ENCODE measurements at places on chromosomes 5 and 9.

GRCh38 chr9:13758936-13759335 lies 479.4 kb upstream of the MPDZ start:
- DNase-seq = no peak

GRCh38 chr9:132507670-132508469 lies 74.5 kb upstream of the BARHL1 start:
- DNase-seq = peak; percentile 37

DNA sequence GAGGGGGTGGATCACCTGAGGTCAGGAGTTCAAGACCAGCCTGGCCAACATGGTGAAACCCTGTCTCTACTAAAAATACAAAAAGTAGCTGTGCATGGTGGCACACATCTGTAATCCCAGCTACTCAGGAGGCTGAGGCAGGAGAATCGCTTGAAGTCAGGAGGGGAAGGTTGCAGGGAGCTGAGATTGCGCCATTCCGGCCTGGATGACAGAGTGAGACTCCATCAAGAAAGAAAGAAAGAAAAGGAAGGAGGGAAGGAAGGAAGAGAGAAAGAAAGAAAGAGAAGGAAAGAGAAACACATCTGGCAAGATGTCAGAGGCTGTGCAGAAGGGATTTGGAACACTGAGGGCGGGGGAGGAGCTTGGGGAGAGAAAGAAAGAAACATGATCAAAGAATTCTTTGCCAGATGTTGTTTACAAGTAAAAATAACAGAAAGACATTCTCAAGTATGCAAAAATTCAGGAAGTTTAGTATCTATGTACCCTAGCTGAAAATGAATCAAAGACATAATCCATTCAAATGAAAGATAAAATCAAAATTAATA lies 93.7 kb downstream of the AK8 start:
- DNase-seq = no peak

- DNase-seq = no peak
Observed at GRCh38 chr9:130159057-130159456, 13.1 kb upstream of the NCS1 start.

GRCh38 chr5:1806974-1807373 lies 5.8 kb downstream of the NDUFS6 start:
- DNase-seq = no peak

- no peak for DNase-seq
Observed at GRCh38 chr9:87342743-87343142, 154.9 kb upstream of the DAPK1 start.

- DNase-seq = no peak
Observed at GRCh38 chr5:142743592-142744441, 26.4 kb upstream of the ARHGAP26 start.

DNA sequence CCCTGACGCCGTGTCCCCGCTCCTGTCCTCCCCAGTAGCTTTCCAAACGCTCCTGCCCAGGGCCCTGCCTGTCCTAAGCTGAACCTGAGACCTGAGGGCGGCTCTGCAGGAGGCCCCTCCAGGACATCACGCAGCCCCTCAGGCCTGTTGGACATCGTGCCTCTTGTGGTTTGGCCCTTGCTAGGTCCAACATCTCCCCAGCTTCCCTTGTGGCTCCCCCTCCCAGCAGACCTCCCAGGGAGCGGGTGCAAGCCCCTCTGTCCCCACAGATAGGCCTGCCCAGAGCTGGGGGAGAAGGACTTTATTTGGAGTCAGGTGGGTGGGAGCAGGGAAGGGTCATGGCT lies 4.1 kb downstream of the OBP2B start:
- no peak for DNase-seq

GRCh38 chr5:146238973-146239372 lies 35.6 kb downstream of the RBM27 start:
- DNase-seq = no peak

- DNase-seq = no peak
Observed at GRCh38 chr5:51397996-51398395, 14.7 kb downstream of the ISL1 start.

DNA sequence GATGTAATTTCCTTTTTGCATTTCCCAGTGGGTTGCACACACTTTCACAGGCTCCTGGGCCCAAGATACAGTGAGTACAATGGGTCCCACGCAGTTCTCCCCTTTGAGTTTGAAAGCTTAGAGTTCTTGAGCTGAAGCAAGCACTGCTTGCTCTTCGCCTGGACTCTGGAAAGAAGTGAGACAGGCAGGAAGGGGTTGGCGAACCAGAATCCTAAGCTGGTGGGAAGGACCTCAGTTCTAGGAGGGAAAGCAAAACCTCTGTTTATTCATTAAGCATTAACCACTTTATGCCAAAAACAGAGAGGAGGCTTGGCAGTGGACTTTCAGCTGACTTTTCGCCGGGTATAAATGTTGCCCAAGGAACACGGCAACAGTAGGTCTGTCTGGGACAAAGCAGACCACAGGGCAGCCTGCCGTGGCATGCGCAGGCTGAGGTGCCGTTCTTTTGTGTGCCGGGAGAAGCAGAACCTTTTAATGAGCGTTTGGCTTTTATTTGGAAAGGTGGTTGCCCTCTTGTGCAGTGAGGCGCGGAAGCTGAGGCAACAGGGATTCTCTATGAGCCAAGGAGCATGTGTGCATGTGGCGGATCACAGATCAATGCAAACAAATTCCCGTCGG lies 239.9 kb upstream of the PANK3 start:
- DNase-seq = no peak

GRCh38 chr5:143395638-143396352 lies 7.7 kb downstream of the NR3C1 start:
- no peak for DNase-seq

- no peak for DNase-seq
Observed at GRCh38 chr9:113299800-113300292, 3.3 kb downstream of the RNF183 start.

- DNase-seq = no peak
Observed at GRCh38 chr9:136623842-136624183, 38.9 kb upstream of the EGFL7 start.

GRCh38 chr9:93813221-93814076 lies 141.7 kb downstream of the BARX1 start:
- no peak for DNase-seq

DNA sequence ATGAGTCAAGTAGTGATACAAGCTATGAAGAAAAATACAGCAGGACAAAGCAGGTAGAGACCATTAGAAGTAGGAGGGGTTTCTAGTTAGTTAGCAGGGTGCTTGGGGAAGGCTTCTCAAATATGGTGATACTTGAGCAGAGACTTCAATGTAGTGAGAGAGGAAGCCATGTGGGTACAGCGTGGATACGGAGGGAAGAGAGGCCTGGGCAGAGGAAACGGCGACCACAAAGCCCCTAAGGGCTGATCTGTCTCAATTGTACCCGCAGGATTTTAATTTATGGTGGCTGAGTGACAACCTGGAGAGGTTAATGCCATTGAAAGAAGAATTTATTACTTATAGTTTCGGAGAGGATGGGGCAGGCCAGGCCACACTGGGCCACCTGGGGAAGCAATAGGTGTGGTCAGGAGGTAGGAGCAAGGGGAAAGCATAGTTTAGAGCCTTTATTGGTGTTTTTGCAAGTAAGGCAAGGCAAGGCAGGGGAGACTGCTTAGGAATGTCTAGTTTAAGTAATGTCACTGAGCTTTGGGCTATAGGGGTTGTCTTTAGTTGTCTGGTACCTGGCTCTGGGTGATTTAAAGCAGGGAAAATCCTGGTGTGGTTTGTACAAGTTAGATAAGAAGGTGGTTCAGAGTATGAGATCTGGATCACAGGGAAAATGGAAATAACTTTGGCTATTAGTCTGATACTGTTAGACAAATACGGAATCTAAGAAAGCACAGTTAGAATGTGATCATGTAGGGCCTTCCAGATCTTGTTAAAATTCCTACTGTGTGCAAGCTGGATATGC lies 42.6 kb downstream of the GCNT4 start:
- DNase-seq = no peak

DNA sequence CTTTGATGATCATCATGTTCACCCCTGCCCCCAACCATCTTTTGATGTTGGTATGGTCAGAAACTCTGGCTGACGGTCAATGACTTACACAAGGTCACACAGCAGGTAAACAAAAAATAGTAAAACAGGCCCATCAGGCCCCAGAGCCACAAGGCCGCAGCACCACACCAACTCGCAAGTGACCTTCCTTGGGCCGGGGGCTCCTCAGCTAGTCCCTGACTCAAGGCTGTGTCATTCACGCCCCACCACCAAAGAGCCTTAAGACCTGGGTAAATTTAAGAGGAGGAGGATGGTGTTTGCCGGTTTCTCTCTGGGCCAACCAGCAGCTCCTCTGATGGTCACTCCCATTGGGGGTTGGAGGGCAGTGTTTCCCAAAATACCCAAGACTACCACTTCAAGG lies 55.8 kb downstream of the PSMB7 start:
- no peak for DNase-seq

DNA sequence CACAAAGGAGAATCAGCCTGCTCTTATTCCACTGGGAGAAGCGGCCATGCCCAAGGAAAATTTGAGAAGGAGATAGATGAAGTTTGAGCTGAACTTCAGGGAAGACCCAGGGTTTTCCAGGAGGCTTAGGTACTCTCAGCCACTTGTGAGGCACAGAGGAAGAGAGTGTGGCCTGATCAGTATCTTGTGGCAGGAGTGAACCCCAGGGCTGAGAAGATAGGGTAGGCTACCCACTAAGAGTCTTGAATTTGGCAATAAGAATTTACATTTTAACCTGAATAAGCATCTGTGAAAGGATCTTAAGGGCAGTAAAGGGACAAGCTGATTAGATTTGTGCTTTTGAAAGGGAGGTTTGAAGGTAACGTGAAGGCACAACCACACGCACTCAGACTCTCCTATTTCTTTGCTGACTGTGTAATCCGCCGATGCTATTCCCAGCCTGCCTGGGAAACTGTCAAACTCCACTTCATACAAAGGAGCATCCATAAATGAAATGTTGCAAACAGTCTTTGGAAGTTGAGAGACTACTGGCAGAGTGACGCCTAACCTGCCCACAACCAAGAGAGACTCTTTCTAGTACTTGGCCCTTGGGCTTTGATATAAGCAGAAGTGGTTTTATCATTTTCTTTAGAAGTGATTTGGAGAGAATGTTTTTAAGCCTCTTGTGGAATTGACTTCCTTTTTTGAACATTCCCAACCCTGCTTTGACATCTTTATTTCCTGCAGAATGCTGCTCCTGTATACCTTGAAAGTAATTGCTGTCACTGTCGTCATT lies 108.2 kb upstream of the VCAN start:
- DNase-seq = no peak

GRCh38 chr9:14198047-14198840 lies 115.7 kb downstream of the NFIB start:
- DNase-seq = no peak

GRCh38 chr5:89105836-89106235 lies 222.9 kb upstream of the MEF2C start:
- no peak for DNase-seq

DNA sequence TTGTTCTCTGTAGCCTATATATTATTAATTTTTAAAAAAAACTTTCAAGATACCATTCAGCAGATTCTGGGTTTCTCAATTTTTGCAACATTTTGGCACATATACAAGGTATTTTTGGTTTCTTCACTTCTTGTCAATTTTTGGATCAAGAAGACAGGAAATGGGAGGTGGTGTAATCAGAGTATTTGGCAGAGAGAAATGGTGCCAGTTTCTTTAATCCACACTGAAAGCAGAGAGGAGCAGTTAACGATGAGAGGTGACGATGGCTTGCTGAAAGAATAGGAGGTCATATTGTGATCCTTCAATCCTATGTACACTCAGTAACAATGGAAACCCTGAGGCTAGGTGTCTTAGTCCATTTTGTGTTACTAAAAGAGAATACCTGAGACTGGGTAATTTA lies 16.4 kb downstream of the NNT start:
- no peak for DNase-seq

DNA sequence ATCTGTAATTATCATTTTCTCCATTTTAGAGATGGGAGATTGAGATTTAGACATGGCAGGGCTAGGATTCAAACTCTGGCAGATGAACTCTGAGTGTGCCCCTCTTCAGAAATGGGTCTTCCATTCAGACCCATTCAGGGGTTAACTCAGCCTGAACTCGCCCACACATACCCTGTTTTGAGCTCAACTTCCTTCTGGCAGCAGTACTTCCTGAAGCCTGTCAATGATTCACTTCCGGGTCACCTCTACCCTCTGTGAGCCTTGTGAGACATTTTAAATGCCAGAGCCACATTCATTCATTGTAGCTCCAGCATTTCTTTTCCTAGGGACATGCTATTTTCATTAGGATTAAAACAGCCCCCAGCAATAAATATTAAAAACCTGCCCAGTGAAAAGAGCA lies 209.3 kb upstream of the SLC24A2 start:
- DNase-seq = peak; percentile 12

DNA sequence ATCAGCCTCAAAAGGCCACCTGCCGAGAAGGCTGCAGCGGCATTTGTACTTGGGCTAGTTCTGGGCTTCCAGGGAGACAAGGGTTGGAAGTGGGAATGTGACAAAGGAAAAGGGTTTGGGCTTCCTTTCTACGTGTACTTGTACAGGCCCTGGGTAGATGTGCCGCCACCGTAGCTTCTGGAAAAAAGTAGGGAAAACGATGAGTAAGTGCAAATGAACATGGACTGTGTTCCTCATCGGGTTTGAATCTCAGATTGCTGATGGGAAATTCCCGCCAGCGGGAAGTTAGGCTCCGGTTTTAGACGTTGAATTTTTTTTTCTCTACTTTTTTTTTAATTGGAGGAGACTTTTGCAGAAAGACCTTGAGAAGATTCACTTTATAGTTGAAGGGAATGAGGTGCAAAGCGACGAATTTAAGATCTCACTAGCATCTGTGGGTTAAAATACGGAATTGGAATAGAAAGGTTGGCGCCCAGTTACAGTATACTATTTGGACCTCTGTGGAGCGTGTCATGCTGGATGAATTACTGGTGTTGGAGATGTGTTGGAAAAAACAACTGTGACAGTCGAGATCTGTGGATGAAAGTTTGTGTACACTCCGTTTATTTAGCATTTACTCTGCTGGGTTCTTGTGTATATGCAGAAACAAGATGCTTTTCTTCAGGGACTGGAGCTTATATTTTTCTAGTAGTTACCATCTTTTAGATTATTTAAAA lies 1.2 kb downstream of the G3BP1 start:
- no peak for DNase-seq

- no peak for DNase-seq
Observed at GRCh38 chr9:22363421-22363887, 83.2 kb upstream of the DMRTA1 start.

DNA sequence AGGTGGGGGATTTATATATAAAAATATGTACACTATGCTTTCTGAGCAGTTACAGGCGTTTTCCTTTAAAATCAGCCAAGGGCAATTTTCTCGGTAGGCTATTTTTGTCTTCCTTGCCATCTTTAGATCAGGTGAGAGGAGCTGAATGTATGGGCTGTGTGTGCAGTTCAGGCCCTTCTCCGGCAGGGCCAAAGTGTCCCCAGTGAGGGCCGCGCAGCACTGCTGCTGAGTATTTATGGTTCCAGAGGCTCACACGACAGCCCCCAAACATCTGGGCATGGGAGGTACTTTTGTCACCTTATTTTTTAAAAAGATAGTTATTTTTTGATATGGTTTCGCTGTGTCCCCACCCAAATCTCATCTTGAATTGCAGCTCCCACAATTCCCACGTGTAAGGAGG lies 11.5 kb downstream of the GFPT2 start:
- DNase-seq = no peak

DNA sequence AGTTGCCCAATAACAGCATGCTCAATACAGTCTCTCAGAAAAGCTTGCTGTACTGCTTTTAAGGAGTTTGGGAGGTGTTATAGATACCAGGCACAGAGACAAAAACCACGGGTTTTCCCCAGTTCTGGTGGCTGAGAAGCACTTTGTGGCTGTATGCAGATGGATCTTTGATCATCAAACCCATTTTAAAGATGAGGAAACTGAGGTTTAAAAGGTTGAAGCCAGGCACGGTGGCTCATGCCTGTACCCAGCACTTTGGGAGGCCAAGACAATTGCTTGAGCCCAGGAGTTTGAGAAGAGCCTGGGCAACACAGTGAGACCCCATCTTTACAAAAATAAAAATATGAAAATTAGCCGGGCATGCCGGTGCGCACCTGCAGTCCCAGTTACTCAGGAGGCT lies 46.3 kb upstream of the PLPP6 start:
- no peak for DNase-seq
